Hematopoietic multipotent progenitor cell treated with erythropoietin and hydrocortisone succinate and interleukin-3 and kit ligand, for 15 days (in vitro differentiated cells): ENCODE measurements at places on chromosomes 4 and X.

DNA sequence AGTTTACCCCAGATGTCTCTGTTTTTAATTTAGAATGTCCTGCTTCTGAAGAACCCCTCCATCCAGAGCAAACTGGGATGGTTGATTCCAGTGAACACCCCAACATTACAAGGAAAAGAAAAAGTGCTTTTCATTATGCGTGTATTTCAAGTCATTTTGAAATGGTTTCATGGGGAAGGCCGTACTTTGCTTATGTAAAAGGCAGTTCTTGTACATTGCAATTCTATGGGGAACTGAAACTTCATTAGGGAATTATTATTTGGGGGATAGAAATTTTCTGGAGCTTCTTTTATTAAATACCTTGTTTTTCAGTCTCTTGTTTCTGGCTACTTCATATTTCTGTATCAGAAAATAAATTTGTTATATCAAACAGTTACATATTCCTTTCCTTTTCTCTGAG is 96.9 kb upstream of the ZNF518B start:
- DNase-seq, result no peak

- DNase-seq, result no peak
Measured at GRCh38 chr4:85509882-85510631, 35.1 kb downstream of the ARHGAP24 start.

DNA sequence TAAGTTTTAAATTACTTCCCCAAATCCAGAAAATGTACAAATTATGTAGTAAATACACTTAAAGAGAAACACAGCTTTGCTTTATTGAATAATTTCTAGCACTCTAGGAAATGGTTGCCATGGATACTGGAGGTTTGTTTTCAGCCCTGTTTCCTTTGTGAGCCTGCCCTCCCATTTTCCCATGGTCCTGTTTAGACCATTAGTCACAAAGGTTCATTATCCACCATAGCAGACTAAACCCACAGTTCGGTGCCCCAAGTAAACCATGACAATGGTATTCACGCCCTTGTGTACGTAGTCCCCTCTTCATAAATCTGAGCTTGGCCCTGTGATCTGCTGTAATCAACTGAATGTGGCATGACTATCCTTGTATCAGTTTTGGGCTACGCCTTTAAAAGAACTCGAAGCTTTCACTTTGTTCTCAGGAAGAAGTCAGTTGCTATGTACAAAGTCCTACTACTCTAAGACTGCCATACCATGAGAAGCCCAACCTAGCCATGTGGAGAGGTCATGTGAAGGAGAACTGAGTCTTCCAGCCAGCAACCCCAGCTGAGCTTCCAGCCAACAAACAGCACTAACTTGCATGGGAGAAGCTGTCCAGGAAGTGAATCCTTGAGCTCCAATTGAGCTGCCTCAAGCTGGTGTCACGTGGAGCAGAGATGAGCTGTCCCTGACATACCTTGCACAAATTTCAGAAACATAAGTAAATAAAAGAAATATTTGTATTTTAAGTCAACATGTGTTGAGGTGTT is 300.4 kb downstream of the LDB2 start:
- DNase-seq, result no peak

- no peak for DNase-seq
Measured at GRCh38 chr4:130257271-130257670, 1161.3 kb downstream of the C4orf33 start.

DNA sequence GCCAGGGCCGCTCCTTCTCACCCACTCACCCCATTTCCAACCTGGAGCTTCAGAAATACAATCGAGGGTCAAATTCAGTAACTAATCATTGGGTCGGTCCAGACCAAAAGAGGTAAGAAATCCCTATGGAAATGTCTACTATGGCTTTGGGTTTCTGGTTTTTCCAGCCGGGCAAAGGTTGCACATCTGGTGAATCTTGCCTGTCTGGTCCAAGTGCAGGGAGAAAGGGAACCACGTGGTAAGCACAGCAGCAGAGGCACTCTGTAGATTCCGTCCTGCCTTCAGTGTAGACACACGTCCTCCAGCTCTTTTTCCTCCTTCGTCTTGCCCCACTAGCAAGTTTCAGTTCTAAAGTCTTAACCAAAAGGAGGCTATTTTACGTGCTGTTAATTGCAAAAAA is 218.0 kb upstream of the JADE1 start:
- no peak for DNase-seq
